RPMI7951 (cell line): ENCODE measurements at places on chromosomes 1 and 21. TPM values are rescaled to one million over a fixed set of nuclear protein-coding genes. Genes with fewer than 3 reads are reported as not detected.

GRCh38 chr1:26999440-26999987 is 6.0 kb downstream of the TRNP1 start:
- DNase-seq: peak; percentile 97

DNA sequence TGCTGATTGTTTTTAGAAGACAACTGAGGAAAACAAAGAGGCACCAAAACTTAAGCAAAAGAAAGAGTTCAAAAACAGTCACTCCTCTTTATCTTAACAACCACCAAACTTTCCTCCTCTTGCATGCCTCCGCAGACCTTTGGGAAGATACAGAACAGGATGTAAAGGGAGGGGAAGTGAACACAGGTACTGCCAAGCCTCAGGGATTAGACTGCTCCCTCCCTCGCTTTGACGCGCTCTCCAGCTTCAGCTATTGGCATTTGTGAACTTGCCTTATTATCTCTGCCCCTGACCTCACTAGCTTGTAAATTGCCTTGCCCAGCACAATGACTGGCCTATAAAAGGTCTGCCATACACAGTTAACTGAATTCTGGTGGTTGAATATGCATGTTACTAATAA is 4.8 kb upstream of the SRP9 start:
- no peak for DNase-seq

- DNase-seq: no peak
These were observed 443.7 kb downstream of the PTPRU start for GRCh38 chr1:29679828-29680558.

- no peak for DNase-seq
These were observed 19.6 kb downstream of the SIPA1L2 start for GRCh38 chr1:232610192-232610901.

DNA sequence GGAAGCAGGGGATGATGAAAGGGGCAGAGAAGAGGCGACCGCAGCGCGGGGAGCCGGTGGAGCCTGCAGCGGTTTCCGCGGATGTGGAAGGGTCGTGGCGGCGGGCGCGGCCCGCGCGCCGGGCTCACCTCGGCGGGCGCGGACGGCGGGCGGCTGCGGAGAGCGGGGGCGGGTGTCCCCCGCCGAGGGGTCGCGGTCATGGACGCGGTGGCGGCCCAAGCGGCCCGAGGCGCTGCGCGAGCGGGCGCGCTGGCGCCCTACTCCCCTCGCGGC is 572 bp downstream of the LPGAT1 start:
- peak; percentile 17 for DNase-seq

DNA sequence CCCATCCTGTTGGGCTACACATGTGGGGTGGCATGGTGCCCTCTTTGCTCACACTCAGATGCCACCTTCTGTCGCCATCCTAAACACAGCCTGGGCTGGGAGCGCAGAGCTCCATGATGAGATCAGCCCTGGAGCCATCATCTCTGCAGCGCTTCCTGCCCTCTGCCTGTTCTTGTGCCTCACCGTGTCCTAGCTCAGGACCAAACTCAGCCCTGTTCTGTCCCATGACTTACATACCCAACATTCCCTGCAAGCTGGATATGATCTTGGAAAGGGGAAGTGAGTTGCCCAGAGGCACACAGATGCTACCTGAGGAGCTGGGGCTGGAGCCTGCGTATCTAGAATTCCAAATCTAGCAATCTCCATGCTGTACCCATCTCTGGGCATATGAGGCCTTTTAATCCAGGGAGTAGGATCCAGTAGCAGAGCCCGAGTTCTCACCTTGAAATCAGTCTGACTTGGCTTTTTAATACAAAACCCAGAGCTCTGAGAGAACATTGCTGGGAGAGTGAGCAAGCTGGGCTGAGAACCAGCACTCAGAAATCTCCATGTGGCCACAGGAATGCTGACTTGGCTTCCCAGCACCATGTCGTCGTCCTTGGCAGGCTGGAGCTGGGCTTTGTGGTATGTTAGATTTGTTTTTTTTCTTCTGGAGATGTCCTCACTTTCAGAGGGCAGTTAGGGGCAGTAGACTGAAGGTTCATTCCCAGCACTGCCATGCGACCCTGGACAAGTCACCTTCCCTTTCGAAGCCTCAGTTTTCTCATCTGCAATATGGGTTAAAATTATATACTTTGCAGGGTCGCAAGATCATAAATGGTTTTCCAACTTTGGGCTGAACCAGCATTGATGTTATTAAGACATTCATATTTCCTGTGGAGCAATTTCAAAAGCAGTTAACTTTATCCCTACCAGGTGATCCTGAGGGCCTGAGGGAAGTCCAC is 2.6 kb downstream of the ALPL start:
- DNase-seq: peak; percentile 79

GRCh38 chr1:15386164-15386749 is 23.4 kb upstream of the EFHD2 start:
- no peak for DNase-seq

GRCh38 chr1:31746687-31747086 is 17.5 kb downstream of the ADGRB2 start:
- DNase-seq: no peak

- no peak for DNase-seq
These were observed 31.4 kb downstream of the SSBP3 start for GRCh38 chr1:54374766-54375165.

DNA sequence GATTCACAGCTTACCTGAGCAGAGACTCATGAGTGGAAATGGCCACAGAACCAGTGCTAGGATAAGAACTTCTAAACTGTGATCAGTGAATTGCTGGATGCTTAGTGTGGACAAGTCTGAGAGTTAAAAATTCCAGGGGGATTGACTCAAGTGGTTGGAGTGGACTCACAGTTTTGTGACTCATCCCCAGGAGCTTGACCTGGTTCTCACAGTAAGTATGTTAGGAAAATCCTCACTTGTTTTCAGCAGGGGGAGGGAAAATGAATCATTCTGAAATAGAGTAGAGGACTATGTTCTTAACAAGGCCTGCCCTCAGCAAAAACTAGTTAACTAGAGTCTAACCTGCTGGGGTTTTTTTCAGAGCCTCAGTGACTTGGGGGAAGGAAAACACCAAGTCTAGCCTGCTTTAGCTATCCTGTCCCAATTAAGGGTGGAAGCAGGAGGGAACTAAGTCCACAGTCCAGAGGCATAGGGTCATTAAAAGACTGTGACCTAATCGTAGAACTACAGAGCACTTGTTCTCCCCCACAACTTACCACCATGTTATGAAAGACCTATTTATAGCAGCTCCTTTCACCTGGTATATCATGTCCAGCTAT is 6.1 kb upstream of the CDC73 start:
- DNase-seq: peak; percentile 91

DNA sequence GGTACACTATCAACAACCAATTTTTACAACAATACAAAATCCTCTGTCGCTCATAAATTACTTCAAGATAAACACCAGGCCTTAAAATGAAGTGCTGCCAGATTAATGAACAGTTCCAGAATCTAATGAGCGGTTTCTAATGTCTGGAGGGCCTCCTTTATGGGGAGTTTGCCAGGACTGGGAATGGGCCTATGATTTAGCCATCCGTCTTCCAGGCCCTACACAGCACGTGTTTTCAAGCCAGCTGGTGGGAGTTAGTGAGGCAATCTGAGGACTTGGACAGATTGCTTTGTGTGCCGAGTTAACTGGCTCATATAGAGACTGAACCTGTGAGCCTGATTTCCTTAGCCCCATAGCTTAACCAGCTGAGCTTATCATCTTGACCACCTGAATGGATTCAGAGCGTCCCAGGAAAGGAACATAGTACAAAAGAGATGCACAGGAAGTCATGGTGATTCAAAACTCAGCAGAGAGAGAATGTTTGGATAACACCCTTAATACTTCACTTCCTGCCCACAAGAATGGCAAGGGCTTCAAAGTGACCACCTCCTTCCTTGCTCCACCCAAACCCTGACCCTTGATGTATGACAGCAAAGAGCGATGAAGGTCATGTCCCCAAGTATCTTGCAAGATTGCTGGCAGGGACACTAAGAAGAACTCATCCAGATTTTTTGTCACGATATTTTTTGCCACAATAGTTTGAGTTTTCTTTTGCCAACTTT is 143.5 kb downstream of the SLC30A10 start:
- peak; percentile 75 for DNase-seq

- no peak for DNase-seq
These were observed 43.5 kb upstream of the NEK7 start for GRCh38 chr1:198113342-198113750.

GRCh38 chr21:41989698-41990097 is 20.5 kb downstream of the ZBTB21 start:
- no peak for DNase-seq

DNA sequence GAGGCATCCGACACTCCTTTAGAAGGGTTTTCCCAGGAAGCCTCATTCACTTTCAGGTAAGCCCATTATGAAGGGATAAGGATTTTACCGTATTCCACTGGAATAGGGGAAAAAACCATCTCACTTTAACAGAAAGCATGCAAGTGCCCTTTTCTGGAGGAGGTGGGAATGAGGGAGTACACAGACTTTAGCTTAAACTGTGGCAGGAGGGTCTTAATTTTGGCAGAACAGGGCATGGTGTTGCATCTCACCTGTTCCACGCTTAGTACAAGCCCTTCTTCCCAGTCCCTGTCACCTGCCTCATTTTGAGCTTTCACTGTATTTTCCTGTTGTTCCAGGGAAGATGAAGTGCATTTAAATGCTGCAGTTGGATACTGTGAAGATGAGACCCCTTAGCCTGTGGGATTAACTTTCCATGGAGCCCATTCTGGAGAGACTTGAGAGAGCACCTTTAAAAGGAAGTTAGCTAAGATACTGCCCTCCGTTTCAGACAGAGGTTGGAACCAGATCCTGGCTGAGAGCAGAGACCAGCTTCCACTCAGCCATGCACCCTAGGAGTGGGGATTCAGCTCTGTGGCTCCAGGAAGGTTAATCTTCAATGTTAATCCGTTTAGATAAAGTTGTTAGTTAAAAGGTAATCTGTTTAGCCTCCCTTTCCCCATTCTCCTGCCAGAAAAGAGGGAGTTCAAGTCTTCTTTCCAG is 42.6 kb downstream of the PBX1 start:
- DNase-seq: no peak

- no peak for DNase-seq
These were observed 838.5 kb downstream of the USP25 start for GRCh38 chr21:16568244-16568643.

DNA sequence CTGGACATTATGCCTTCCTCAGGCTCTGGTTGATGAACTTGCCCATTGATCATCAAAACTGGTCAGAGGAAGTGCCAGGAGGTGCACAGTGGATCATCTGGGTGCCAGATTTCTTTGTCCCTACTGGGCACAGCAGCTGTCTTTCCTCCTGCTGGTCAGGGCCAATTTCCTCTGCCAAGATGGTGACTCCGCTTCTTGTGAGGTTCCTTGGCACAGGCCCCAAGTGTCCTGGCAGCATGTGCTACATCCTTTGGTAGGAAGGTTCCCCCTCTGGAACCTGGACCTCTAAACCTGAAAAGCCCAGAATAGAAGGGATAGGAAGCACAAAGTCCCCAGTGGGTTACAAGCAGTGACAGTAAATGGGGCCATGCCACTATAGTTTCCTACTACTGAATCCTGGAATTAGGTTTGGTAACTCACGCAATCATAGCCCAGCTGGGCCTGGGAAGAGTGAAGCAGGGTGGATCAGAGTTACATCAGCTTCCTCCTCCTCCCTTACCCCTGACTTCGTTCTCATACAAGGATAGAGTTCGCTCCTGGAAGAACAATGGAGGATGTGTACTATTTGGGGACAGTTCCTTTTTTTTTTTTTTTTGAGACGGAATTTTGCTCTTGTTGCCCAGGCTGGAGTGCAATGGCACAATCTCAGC is 147.1 kb downstream of the CNIH3 start:
- DNase-seq: peak; percentile 26

GRCh38 chr1:85615586-85616363 is 35.2 kb downstream of the CCN1 start:
- DNase-seq: no peak

GRCh38 chr1:87044840-87045239 is 130.4 kb downstream of the HS2ST1 start:
- no peak for DNase-seq

The LCK gene
- total RNA-seq: not detected in 2 replicates

The OTUD7B gene
- 5.9 and 7.2 TPM in 2 replicates for total RNA-seq

The GPR37L1 gene
- total RNA-seq: not detected in 2 replicates

The MROH9 gene
- total RNA-seq: not detected in 2 replicates

The PPM1J gene
- 0.29 and 0.84 TPM in 2 replicates for total RNA-seq
